ENCODE measurements at places on chromosomes 7 and 10. TPM values are rescaled to one million over a fixed set of nuclear protein-coding genes. Genes with fewer than 3 reads are reported as not detected.

The TMEM225B gene
- polyA plus RNA-seq = 1.5 TPM

The DUSP5 gene
- polyA plus RNA-seq = 9.9 TPM

DNA sequence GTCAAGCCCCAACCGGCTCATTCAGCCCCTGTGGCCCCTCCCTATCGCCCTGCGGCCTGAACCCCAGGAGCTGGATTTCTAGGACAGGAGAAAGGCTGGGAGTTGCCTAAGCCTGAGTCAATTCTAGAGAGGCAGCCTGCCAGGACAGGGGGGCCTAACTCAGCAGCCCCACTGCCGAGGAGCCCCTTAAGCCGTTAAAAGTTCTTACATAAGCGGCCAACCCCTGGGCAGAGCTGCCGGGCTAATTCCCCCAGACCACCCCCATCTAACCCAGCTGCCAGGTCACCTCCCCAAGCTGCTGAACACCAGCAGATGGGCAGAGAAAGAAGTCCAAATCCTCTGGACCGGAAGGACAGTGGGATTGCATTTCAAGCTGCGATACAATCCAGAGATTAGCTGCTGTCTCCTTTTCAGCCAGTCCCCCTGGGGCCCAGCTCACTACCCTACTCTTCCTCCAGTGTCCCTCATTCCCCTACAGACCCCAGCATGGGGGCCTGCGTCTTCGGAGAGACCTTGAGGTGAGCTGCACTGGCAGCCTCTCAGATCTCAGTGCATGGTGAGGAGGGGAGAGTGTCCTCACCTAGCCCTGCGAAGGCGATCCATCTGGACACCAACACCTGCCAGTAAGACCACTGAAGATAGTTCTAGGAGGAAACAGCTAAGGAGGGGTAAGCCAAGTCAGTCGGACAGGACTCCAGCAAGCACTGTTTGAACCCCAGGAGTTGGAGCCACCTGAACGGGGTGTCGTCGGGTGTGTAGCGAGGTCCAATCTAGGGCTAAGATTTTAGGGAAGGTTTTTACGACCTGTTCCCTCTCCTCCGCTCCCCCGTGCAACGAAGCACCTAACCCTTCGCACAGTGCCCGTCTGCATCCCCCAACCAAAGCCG lies 830 bp downstream of the IMPDH1 start:
- DNase-seq = no peak

DNA sequence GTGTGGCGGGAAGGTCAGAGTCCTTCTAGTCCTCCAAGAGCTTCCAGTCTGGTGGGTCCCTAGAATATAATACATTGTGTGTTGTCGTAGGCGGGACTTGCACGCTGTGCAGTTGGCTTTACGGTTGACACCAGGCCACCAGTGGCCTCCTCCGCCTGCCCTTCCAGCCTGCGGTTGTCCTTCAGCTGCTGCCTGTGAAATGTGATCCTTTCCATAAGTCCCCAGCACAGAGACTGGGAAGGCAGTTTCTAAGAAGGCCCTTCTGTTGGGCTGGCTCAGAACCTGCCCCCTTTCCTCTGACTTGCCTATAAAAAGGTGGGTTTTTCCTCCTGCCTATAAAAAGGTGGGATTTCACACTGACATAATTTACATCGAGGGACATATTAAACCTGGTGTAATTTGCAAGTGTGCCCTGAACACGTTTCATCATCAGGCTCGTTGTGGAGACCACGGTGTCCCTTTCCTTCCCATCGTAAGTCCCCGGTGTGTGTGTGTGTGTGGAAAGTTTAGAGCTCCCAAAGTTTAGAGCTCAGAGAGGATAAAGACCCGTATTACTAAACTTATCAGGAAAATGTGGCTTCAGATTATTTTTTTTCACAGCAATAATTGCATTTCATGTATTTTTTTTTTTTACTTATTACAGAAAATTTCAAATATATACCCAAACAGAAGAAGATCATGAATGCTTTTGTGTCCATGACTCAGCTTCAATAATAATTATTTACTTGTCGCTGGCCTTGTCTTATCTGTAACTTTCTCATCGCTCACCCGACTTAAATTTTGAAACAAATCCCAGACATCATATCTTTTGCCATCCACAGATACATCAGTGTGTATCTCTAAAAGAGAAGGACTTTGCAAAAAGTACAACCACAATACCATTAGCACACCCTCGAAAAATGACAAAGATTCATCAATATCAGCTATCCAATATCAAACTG lies 45.1 kb downstream of the CUX1 start:
- no peak for DNase-seq

DNA sequence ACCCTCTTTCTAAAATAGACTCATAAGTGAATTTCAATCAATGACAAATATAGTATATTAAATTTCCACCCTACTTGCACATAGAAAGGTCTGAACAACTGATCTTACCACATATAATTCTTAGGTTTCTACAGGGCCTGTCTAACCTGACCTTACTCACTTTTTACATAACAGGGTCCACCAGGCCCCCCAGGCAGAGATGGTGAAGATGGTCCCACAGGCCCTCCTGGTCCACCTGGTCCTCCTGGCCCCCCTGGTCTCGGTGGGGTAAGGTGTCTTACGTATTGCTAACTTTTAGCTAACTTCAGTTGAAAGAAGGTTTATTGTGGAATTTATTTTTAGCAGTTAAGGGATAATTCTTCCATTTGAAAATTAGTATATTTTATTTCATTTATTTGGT lies 5.3 kb downstream of the COL1A2 start:
- no peak for DNase-seq

DNA sequence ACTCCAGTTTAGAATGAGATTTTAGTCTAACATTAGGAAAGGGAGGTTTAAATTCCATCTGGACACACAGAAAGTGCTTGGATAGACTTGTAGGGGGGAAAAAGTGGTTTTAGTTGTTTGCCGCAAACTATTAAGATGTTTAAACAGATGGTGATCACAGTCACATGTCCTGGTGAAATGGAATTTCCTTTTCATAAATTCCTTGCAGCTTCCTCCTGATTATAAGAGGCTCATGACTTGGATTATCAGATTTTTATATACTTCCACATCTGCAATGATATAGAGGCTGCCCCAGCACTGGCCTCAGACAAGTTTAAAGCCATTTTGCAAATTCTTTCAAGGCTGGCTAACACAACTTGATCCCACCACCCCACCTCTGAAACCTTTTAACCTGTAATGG lies 106.4 kb upstream of the ARMC3 start:
- DNase-seq = no peak

DNA sequence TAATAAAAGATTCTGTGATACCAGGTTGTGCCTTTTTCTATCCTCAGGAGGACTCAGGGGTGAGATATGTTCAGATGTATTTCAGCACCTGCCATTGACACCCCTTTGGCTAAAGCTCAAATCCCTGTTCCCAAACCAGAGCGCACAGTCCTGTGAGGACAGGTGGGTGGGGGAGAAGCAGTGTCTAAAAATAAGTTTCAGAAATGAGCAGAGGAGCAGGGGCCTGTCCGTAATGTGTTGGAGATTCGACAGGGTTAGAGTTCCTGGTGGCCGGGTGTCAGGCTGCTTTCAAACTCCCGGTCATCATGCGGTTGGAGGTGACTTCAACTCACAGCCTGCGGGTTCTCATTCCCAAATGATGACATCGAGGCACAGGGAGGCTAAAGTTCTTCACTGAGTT lies 211.5 kb downstream of the KLF6 start:
- DNase-seq = no peak
